ENCODE measurements at places on chromosomes 3 and 15. TPM values are rescaled to one million over a fixed set of nuclear protein-coding genes. Genes with fewer than 3 reads are reported as not detected.

DNA sequence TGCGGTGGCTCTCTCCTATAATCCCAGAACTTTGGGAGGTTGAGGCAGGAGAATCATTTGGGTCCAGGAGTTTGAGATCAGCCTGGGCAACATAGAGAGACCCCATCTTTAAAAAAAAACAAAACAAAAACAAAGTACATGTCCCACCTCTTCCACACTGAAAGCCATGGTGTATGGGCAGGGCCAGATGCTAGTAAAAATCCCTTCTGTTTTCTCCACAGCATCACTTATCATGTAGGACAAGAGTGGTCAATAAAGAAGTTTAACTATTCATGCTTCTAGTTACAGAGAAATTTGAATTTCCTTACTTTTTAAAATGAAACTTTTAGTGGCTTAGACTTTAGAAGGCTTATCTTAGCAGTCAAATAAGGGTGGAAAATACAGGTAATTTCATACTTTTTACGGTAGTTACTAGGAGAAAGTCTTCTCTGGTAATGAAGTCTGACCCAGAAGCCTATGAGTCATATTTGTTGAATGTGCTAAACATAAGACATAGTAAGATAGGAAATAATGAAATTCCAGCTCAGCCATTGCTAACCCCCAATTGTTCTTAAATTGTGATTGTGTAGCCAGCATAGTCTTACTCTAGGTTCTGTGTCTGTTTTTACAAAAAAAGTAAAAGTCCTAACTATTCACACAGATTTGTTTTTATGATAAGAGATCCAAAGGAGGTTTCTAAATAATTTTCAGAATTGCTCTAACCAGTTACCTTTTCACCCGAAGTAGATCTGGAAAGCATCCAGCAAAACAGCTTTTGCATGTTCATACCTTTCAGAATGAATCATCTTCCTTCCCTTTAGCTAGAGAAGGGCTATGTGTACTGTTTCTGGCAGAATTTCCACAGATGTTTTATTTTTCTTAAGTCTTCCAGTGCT lies 16.4 kb upstream of the ZNF609 start:
- DNase-seq, result no peak

Gene EBLN2
- 3.8 TPM for total RNA-seq

Gene MESP2
- total RNA-seq, result 0.38 TPM

DNA sequence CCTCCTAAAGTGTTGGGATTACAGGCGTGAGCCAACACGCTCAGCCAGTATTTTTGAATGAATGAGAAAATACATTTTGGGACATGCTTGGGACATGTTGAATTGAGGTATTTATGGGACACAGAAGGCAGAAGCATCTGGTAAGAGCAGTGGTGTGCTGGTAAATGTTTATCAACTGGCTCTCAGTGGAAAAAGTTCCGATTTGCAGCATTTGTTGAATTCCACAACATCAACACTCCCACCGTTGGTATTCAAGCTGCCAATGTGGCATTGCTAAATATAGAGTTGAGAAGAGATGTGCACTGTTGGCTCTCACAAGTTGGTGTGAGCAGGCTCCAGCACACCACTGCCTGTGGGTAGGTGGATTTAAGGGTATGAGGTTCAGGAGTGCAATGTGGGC lies 35.8 kb upstream of the LRRFIP2 start:
- no peak for DNase-seq

- no peak for DNase-seq
Measured at GRCh38 chr15:57235873-57236272, 140.4 kb upstream of the CGNL1 start.

DNA sequence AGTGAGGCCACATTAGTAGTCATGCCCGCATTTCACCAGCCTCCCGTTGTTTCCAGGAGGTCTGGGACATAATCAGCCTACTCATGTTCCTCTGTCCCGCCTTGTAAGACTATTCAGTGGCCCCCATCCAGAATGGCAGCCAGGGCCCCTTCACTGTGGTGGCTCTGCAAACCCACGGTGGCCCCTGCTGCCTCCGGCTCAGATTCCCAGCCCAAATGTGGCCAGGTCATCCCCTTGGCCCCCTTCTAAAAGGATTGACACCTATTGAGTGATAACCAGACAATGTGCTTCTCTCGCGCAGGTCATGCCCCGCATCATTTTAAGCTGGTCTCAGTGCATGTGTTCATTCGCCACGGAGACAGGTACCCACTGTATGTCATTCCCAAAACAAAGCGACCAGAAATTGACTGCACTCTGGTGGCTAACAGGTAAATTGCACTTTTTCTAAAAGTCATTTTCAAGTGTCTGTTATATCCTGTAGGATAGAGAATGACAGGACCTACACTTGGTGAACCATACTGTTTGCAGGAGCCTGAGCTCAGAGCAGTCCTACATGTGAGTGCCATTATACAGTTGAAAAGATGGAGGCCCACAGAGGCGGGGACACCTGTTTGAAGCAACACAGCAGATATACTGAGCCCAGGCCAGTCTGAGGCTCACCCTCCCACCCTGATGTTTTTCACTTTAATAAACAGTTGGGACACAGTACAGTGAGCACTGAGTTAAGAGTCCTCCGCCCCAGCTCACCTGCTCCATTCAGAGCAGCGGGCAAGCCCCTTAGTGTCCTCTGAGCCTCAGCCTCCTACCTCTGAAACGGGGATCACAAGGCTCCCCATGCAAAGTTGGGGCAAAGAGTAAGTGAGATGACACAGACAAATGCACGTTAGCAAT lies 47.7 kb downstream of the PXYLP1 start:
- DNase-seq, result no peak

DNA sequence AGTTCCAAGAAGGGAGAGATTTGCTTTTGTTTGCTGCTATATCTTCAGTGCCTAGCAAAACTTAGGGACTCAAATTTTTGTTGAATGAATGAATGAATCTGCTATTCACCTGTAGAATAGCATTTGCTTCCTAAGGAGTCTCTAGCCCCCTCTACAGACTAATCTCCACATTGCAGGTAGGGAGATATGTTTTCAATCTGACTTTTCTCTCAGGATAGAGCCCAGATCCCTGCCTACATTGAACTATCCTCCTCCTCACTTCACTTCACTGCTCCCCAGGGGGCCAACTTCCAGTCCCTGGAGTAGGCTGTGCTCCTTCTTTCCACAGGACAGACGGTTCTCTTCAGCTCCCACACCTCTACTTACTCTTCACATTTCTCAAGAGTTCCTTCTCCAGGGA lies 81.9 kb upstream of the PTX3 start:
- DNase-seq, result no peak

Gene XCR1
- not detected for total RNA-seq

- DNase-seq, result no peak
Measured at GRCh38 chr3:55668359-55668758, 181.3 kb upstream of the WNT5A start.

Gene BNC1
- total RNA-seq, result 0.99 TPM

GRCh38 chr15:91908391-91908790 lies 54.9 kb downstream of the SLCO3A1 start:
- DNase-seq, result no peak

- DNase-seq, result no peak
Measured at GRCh38 chr3:39531665-39532064, 64.2 kb downstream of the MOBP start.

Gene TTLL13
- not detected for total RNA-seq

GRCh38 chr3:20846066-20846465 lies 660.1 kb upstream of the SGO1 start:
- DNase-seq, result no peak

- no peak for DNase-seq
Measured at GRCh38 chr3:170033489-170033888, 4.3 kb upstream of the GPR160 start.

Gene SAMMSON
- not detected for total RNA-seq

- no peak for DNase-seq
Measured at GRCh38 chr3:140521751-140522445, 156.0 kb upstream of the TRIM42 start.

Gene C3orf22
- total RNA-seq, result not detected

Gene MCF2L2
- 13.7 TPM for total RNA-seq

Gene BSN
- total RNA-seq, result 3.0 TPM

DNA sequence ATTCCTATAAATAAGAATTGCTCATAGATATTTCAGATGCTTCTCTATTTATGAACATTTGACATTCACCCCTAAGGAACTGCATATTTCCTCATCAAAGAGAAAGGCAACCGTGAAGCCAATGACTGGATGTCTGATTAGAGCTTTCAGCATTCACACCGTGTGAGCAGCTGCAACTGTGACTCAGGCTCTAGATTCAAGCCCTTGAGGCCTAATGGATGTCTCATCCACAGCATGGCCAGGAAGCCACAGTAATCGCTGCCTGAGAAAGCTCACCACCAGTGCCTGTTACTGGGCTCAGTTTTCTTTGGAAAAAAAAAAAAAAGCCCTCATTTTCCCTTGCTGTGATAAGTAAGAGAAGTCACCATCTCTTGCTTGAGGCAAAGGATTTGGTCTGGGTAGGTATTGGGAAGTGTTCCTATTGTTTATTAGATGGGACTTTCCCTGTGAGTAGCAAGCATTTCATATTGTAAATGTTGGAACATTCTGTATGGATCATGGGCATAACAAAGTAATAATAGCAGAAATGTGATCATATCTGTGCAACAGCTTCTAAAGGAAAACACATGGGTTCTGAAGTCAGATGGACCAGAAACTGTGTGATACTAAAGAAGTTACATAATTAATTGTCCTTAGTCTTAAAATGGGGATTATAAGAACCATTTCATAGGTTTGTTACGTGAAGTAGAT lies 783.7 kb downstream of the AGBL1 start:
- no peak for DNase-seq

DNA sequence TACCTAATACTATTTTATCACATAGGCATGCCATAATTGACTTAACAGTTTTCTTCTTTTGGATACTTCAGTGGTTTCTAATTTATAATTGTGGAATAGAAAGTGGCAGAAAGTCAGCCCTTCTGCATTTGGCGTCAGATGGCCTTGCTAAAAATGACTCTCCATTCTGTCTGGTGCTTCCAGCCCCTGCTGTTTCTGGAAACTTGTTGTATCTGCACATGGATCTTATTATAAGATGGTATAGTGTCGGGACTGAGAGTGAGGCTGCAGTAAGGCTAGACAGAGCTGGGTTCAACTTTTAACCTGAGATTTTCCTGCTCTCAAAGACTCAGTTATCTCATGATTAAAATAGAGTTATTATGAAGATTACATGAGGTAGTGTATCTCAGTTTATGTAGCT lies 74.8 kb upstream of the WDR72 start:
- DNase-seq, result no peak

Gene NEO1
- total RNA-seq, result 51.0 TPM

- DNase-seq, result no peak
Measured at GRCh38 chr3:45762647-45763302, 33.6 kb downstream of the SLC6A20 start.

DNA sequence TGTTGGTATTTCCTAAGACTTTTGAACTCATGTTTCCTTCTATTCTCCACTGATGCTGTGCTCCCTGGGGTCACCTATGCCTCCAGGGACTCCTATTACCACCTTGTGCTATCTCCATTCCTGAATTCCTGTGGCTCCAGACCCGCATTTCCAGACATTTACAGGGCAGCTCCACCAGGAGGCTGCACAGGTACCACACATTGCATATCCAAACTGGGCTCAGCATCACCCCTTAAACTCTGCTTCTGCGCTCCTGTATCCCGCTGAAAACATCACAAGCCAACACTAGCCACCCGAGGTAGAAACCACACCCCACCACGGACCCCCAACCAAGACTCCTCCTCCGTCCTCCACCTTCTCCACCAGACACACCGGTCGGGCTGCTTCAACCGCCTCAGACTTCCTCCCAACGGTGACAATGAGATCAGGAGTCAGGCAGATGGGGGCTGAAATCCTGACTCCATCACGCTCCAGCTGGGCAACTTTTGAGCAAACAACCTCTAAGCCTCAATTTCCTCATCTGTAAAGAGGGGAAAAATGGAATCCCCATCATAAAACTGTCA lies 10.4 kb downstream of the TNK2 start:
- DNase-seq, result no peak

Gene COL6A6
- 0.09 TPM for total RNA-seq

DNA sequence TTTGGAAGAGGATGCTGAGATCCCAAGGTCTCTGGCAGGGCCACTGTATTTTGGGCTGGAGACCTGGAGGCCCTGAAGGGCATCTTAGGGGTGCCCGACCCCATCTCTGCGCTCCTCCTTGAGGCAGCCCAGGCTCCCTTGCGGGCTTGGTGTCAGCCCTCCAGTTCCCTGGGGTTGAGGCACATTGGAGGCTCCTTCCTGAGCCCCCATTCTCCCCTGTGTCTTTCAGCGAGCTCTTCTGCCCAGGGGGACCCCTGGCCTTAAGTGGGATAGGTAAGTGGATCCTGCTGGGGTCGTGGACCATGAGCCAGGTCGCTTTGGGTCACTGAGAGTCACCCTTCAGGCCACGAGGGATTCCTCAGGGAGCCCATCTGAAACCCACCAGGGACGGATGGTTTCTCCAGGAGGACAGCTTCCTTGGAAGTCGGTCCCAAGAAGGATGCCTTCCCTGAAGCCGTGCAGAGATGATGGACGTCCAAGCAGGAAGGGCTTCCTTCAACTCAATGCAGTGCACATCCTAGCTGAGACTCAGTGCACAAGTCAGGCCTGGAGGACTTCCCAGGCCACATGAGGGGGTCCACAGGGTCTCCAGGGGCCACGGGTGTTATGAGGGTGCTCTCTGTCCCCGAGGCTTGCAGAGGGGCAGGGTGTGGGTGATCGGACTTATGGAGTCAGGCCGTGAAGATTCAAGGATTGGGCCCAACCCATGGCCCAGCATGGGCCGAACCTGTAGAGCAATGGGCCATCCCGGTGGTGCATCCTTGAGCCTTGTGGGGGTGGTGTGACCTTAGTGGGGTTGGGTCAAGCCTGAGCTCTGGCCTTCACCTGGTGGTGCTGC lies 224.3 kb downstream of the SNRPN start:
- DNase-seq, result no peak

All from H1 (cell line).